ENCODE measurements at places on chromosomes 4 and X.

GRCh38 chr4:119271361-119272085 is 50.4 kb downstream of the FABP2 start:
- no peak for DNase-seq

GRCh38 chr4:158914218-158914617 is 145.4 kb downstream of the FNIP2 start:
- no peak for DNase-seq

DNA sequence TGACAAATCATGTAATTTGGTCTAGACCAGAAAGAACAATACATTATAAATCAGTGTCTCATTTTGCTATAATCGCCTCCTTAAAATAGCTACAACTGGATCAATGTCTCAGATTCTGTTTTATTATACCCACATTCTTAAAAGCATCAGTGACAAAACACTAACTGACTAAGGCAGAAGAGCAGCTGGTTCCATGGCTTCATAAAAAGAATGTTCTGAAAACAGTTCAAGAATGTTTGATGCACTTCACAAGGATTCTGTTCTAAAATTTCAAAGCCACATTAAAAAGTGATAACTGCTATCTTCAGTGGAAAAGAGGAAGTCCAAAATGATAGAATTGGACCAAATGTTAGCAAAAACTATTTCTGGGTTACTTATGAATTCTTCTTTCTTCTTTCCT is 69.8 kb downstream of the COL25A1 start:
- DNase-seq = no peak

GRCh38 chrX:154056770-154057241 is 37.1 kb upstream of the IRAK1 start:
- peak; percentile 13 for DNase-seq

DNA sequence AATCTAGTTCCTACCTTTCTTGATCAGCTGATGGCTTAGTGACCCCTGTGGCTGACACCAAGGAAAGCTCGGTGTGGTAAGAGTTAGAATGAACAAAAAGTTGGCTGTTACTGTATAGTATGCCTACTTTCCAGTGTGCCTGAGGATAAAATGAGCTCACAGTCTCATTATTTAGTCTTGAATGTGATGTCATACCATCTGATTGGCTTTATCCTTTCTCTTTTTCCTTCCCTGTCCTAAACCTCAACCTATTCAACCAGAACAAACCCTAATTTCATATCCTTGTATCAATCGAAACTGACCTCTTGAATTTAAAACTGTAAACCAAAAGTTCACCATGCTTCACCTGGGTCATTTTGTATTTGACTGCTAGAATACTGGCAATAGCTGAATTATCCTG is 156.4 kb downstream of the PPARGC1A start:
- DNase-seq = no peak

DNA sequence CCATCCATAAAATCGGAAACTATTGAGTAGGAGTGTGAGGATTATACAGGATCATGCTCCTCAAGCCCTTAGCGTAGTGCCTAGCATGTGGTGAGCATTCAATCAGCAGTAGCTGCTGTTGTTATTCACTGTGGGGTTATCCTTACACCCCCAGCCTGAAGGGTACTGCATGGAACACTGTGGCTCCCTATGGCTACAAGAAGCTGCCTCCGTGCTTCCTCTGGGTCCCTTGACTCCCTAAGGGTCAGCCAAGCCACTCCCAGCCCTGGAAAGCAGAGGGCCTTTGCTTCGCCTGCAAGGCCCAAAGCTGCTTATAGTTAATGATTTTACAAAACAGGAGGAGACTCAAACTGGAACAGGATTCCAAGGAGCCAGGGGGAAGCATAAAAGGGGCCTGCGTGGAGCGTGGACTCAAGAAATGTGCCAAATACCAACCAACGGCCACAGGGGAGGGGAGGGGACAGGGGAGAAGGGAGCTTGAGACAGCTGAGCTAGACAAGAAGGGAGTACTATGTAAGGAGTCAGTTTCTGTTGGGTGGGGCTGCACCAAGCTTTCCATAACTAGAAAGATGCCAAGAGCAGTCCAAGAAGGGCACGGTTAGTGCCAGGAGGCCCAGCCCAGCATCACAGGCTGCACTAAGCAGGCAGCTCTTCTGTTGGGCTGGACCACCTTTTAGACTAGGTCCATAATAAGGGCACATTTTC is 15.9 kb downstream of the SEPTIN6 start:
- DNase-seq = no peak

DNA sequence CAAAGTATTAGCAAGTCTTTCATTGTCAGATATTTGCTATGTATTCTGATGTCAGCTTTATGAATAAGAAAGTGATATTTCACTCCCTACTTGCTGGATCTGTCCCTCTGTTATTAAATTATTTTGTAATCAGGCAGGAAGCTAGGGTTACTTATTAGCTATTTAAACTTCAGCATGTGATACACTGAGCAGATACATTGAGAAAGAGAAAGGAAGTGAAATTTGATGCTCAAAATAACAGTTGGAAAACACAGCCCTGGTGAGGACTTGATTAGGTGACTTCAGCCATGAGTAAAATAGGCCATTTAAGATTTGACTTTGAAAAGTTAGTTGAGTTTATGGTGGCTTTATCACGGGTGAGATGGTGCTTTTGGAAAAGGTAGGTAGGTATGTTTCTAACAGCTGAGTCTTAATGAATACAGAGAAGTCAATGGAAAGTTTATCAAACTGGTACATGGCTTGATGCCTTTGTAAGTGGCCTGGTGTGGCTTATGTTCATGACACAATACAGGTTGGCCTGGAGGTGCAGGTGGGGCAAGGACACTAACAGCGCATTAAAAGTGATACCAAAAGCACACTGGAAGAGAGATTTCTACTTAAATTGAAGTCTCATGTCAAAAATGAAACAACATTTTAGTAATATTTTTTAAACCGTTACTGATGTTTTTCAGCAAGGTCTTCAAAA is 321.2 kb upstream of the SPOCK3 start:
- no peak for DNase-seq

- no peak for DNase-seq
Measured at GRCh38 chr4:95248720-95249425, 299.9 kb downstream of the UNC5C start.

DNA sequence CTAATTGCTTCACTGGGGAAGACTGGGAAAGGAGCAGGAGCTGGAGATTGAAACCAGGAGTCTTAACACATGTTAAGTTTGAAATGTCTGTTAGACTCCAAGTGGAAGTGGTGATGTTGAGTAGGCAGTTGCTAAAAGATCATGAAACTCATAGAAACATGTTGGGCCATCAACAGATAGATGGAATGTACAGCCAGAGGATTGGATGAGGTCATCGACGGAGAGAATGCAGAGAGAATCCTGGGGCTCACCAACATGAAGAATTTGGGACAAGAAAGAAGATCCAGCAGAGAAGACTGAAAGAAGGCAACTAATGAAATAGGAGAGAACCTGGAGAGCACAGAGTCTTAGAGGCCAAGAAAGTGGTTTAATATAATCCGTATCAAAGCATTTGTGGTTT is 19.4 kb upstream of the TSPAN5 start:
- DNase-seq = no peak

GRCh38 chr4:76373919-76374552 is 46.9 kb downstream of the CCDC158 start:
- DNase-seq = no peak
